Activated CD4-positive, alpha-beta T cell treated with anti-CD3 and anti-CD28 coated beads, Interleukin-2, amount 50 U/mL, for 24 hours (primary cell): ENCODE measurements at places on chromosomes 7 and 10.

DNA sequence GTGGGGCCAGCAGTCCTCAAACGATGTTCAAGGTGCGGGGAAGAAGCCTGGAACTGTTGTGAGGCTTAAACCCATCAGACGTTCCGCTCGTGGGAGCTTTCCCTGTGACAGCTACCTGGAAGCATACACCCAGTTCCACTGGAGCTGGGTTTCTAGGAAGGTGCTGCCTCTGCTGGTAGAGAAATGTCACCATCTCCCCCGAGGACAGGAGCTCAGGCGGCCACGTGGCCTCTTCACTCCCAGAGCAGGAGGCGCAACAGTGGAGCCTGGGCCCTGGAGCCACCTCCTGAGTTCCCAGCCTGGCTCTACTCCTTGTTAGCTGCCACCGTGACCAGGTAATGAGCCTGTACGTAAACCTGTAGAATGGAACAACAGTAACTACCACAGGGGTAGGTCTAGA is 156.1 kb downstream of the ADARB2 start:
- DNase-seq = no peak

GRCh38 chr7:129719980-129720732 is 108.6 kb downstream of the NRF1 start:
- DNase-seq = no peak

DNA sequence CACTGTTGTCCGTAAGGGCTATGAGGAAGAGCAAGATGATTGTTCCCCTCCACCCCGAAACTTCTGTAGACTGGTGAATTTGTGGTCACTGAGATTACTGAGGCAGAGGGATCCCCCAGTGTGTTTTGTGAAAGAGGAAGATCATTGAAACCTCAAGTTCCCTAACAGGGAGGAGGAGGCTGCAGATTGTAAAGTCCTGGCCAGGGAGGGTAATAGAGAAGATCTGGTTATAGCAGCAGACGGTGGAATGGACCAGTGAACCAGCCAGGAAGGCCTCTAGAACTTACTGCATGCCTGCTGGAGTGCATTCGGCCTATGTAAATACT is 31.1 kb downstream of the LMTK2 start:
- DNase-seq = no peak

DNA sequence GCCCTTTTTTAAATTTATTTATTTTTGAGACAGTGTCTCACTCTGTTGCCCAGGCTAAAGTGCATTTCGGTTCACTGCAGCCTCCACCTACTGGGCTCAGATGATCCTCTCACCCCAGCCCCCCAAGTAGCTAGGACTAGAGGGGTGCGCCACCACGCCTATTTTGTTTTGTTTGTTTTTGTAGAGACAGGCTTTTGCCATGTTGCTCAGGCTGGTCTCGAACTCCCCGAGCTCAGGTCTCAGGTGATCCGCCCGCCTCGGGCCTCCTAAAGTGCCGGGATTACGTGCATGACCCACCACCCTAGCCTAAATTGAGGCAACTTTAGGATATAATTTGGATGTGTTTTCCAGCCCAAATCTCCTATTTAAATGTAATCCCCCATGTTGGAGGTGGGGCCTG is 805 bp downstream of the ZNF736 start:
- no peak for DNase-seq

- no peak for DNase-seq
Observed at GRCh38 chr10:120931999-120932398, 80.8 kb downstream of the WDR11 start.

DNA sequence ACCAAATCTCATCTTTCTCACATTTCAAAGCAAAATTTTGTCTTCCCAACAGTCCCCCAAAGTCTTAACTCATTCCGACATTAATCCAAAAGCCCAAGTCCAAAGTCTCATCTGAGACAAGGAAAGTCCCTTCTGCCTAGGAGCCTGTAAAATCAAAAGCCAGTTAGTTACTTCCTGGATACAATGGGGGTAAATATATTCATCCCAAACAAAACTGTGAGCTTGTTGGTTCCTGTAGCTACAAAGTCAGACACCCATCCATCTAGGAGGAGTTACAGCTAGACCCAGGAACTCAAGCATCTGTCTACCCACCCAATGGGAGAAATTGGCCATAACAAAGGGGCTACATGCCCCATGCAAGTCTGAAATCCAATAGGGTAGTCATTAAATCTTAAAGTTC is 51.9 kb downstream of the MTURN start:
- no peak for DNase-seq

DNA sequence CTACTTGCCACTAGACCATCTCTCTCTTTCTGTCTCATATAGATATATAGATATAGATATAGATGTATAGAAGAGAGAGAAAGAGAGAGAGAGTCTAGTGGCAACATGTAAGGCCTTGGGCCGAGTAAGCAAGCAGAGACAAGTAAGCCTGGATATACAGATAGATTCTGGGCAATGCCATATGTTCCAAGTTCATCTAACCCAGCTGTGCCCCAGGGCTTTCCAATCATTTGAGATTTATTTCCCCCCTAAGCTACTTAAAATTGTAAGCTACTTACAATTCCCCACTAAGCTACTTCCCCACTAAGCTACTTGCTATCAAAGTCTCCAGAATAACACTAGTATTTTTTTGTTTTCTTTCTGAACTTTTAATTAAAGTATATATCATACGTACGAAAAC is 1094.1 kb downstream of the DNAJB9 start:
- DNase-seq = no peak
